DMS53 (cell line): ENCODE measurements at places on chromosomes 2 and 18.
A peak's percentile ranks its signal among the peaks of the same experiment; 100 is the strongest.

DNA sequence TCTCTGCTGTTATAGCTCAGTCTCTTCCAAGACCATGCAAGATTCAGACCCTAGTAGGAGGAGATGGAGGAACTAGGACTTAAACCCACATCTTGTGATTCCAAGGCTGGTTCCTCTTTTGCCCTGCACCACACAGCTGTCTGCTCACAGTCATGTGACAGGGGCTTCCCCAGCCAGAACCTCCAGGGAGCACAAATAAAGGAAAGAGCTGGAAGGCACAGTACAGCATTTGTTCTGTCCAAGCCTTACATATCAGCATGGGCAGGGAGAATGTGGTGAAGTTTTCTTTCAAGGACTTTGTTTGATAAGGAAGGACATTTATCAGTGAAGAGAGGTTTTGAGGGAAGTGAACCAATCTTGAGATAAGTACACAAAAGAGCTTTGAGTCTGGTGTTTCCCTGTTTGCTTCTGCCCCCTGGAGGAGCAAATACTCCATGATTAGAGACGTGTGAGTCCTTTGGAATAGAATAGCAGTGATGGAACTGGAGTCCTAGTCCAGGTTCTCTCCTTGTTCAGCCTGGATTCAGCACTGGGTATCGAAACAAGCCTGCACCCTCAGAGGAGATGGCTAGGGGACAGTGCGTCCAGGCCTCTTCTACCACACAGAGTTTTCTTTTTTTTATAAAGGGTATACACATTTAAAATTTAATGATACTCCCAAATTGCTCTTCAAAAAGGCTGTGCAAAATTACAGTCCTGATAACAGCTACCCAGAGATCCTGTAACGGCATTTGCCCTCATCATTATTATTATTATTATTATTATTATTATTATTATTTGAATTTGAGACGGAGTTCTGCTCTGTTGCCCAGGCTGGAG is 24.6 kb upstream of the CASP10 start:
- peak; percentile 91 for DNase-seq

GRCh38 chr18:25171334-25171733 is 180.6 kb downstream of the ZNF521 start:
- DNase-seq, result no peak

DNA sequence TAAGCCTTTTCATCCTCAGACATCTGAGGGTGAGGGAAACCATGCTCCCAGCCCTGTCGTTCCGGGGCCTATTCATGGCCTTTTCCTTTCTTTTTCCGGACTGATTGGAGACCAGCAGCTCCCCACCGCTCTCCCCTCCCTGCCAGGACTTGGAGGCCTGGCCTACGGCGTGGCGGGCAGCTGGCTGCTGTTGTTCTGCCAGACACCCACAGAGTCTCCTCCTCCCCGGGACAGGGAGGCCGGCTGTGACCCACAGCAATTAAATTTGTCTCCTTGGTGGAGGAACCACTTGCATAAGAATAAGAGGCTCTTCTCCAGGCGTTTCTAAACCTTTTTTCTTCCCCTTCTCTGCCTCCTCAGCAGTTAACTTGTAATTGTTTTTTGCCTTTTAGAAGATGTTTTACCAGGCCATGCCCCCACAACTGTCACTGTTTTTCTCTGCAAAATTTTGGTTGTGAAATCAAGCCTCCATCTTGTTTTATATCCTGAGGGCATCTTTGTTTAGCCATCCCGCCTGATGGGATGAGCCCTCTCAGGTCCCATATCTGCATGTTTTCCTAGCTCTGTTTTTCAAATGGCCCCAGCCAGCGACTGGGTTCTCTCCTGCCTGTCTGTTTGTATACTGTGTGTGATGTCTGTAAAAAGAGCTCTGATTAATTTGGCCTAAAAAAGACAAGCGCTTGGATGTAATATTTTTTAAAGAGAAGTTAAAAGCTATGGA is 1060.0 kb upstream of the DDX18 start:
- no peak for DNase-seq

GRCh38 chr2:9264301-9264700 is 57.7 kb downstream of the ASAP2 start:
- no peak for DNase-seq

DNA sequence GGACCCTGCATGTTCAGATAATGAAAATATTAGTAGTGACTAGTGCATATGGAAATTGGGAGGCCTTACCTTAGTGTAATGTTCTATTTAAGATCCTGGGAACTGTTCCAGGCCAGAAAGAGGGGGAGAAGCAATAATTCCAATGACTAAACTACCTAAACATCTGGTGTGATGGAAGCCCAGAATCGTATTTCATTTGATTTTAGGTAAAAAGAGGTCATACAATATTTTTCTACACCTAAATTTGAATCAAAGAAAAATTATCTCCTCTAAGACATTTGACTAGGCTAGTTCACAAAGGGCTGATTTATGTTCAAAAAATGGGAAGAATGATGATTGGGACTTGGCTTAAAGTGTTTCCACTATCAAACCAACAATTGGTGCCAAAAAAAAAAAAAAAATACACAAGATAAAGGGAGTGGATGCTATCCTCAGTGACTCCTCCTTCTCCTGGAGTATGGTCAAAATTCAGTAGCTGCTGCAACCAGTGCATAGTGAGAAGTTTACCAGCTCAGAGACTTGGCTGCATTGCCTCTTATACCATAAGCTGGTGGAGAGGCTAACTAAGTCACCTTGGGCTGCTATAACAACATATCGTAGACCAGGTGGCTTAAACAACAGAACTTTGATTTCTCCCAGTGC is 1038.3 kb upstream of the ACVR2A start:
- DNase-seq, result no peak

- DNase-seq, result no peak
Observed at GRCh38 chr18:59006461-59007067, 133.1 kb upstream of the SEC11C start.

GRCh38 chr2:159380685-159381239 is 94.3 kb upstream of the WDSUB1 start:
- no peak for DNase-seq

GRCh38 chr2:172790404-172790803 is 54.8 kb downstream of the RAPGEF4 start:
- no peak for DNase-seq

- DNase-seq, result peak; percentile 48
Observed at GRCh38 chr2:222038067-222038802, 260.6 kb downstream of the PAX3 start.

DNA sequence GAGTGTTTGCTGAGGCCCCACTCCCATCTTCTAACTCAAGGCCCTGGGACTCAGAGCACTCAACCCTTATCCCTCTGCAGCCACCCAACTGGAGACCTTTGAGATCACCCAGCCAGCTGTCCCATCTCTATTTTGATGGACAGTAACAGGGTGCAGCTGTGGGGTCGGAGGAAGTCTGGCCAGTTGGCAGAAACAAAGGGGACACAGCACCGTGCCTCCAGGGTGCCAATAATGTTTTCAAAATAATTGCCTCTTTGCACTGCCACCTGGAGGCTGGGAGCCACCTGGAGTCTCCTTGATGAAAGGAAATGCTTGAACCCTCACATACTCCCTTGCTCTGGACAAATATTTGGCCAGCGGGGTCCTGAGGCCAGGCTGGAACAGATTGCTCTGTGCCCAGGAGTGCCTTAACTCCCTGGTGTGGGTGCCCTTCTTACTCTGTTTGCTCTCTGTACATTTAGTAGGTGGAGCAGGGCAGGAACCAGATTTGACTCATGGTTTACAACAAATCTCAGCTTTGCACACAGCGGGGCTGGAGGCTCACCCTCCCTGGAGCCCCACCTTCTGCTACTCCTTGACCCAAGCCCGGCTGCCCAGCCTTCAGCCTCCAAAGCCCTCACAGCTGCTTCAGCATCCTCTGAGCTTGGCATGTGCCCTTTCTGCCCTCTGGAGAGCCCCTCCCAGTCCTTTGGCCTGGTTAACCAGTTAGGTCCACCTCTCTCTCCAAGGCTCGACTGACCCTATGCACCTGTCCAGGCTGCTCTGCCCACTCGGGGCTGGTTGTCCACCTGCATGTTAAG is 17.2 kb downstream of the MAL start:
- DNase-seq, result no peak

- peak; percentile 96 for DNase-seq
Observed at GRCh38 chr2:52936029-52936428, 831.6 kb upstream of the CHAC2 start.

- DNase-seq, result no peak
Observed at GRCh38 chr18:74163019-74163660, 14.8 kb downstream of the TIMM21 start.

- DNase-seq, result no peak
Observed at GRCh38 chr2:68083346-68083745, 20.5 kb upstream of the C1D start.

GRCh38 chr18:9417073-9417851 is 58.1 kb upstream of the RALBP1 start:
- DNase-seq, result no peak

- DNase-seq, result no peak
Observed at GRCh38 chr18:57075716-57076400, 71.0 kb upstream of the BOD1L2 start.

DNA sequence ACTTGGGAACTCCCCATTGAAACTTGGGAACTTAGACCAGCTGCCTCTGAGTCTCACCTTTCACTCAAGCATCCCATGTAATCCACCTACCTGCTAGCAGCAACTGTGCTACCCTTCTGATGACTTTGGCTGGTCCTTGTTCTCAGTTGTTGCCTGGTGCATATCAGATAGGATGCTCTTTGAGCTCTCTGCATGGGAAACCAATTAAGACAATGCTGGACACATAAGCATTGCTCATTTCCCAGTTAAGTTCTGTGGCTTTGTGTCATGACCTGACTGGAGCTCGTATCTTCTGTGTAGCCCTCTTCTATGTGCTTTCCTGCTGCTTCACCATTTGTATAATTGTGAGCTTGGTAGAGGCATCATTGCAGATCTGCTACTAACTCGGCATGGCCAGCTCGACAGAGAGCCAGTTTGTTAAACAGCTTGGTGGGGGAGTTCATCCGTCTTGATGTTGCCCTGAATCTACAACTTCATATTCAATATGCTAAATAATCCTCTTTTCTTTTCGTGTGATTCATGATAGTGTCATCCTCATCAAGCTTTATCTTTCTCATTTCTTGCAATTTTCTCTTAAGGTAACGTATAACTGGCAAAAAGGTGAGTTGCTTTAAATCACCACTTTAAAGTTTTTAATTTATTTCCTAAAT is 447.5 kb upstream of the SLC14A2 start:
- DNase-seq, result no peak

GRCh38 chr18:36912887-36913286 is 84.0 kb downstream of the KIAA1328 start:
- DNase-seq, result no peak

GRCh38 chr2:16382451-16382850 is 283.2 kb downstream of the CYRIA start:
- DNase-seq, result no peak

DNA sequence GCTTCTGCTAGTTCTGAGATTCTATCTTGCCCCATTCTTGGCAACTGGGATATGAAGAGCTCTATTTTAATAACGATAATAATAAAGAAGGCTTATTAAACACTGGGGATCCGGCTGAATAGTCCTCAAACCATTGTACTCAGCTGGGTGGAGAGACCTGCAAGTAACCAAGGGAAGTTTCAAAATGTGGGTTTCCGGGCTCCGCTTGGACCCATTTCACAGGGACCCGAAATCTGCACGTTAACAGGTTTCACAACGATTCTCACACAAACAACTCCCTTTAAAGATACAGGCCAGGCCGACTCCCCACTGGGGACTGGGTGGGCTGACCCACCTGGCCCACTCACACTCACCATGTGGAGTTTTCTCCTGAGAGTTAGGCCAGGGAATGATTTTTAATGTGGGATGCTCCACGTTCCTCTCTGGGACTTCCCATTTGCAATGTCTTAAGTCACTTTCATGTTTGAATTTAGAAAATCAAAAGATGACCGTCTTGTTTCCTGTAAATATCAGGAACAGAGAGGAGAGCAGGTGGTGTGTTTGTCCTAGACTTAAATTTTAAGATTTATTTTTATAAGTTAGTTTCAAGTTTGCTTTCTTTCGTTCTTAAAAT is 96.3 kb downstream of the SH3RF3 start:
- DNase-seq, result no peak

- DNase-seq, result peak; percentile 41
Observed at GRCh38 chr2:88540346-88540745, 86.9 kb downstream of the EIF2AK3 start.

GRCh38 chr18:34808389-34808788 is 98.3 kb downstream of the DTNA start:
- no peak for DNase-seq

- DNase-seq, result no peak
Observed at GRCh38 chr2:152974146-152974545, 255.7 kb downstream of the ARL6IP6 start.

GRCh38 chr18:24923138-24923537 is 428.8 kb downstream of the ZNF521 start:
- DNase-seq, result no peak
